Activated CD4-positive, alpha-beta memory T cell treated with anti-CD3 and anti-CD28 coated beads, Interleukin-2, amount 10 ng/mL, durations not matched to agents 7 days and 5 days (primary cell): ENCODE measurements at places on chromosomes 2 and 18. TPM values are rescaled to one million over a fixed set of nuclear protein-coding genes. Genes with fewer than 3 reads are reported as not detected.

Gene LYG2
- total RNA-seq, result not detected

Gene CPO
- not detected for total RNA-seq

Gene ZNF521
- total RNA-seq, result not detected

Gene UNC80
- total RNA-seq, result not detected

Gene NGEF
- 0.48 TPM for total RNA-seq

Gene ALPI
- total RNA-seq, result not detected

Gene ZAP70
- total RNA-seq, result 283 TPM

Gene UGT1A4
- total RNA-seq, result not detected

Gene RPRM
- total RNA-seq, result not detected

Gene DSG2
- 0.13 TPM for total RNA-seq

Gene CHN1
- total RNA-seq, result 0.68 TPM

DNA sequence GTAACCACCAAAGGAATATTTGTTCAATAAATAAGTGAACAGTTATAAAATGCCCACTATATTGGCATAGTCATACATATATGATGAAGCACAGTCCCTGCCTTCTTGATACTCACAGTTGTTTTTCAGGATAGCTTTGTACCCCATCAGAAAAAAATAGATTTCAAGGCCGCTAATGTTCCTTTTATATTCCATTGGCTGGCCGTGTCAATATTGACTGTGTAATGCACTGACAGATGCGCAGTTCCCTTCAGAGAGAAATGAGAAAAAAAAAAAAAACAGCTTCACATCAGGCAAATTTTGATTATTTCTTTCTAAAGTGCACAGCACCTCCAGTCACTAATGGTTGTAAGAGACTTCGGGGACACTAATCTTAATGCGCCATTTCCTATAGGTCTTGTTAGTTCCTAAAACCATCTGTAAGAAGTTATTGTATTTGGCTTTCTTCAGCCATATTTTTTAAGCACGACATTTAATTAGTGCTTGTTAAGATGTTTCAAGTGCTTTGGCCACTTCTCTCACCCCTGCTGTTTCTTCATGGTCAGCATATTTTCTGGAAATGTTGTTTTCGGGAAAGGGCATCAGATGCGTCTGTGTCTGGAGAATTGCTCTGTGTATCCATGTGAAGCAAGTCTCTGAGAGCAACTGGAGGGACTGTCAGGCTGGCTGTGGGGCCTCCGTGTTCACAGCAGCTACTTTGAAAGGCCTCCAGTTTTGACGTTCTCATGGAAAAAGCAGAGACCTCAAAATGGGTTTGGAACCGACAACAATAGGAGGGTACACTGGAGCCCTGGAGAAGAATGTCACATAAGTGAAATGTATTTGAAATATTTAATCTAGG is 378.3 kb downstream of the MTX2 start:
- peaks cover 62% of the 10 kb centered on the region for H3K27me3 ChIP-seq
- H3K36me3 ChIP-seq, result no peaks in the 10 kb centered on the region

DNA sequence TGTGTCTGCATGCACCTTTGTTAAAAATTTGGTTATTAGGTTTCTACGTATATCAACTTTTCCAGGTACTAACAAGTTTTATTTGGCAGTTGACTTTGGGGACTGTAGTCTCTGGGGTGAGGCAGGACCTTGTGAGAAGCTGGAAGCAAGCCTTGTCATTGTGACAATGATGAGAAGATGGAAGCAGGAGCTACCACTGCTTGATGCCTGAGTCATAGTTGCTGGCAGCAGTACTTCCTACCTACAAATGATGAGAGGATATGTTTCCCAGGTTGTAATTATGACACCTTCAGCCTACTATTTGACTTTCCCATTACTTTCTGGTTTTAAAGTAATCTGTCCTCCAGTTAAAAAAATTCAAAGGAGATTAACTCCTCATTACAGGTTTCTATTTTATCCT is 516.3 kb downstream of the NRXN1 start:
- H3K27me3 ChIP-seq, result no peaks in the 10 kb centered on the region
- no peak for DNase-seq
- H3K4me1 ChIP-seq, result no peaks in the 10 kb centered on the region

- H3K27me3 ChIP-seq, result peaks cover 48% of the 10 kb centered on the region
- no peak for DNase-seq
- no peaks in the 10 kb centered on the region for H3K36me3 ChIP-seq
- no peak overlapping the region for H3K27ac ChIP-seq
Measured at GRCh38 chr2:74439803-74440377, 1.8 kb downstream of the RTKN start.

DNA sequence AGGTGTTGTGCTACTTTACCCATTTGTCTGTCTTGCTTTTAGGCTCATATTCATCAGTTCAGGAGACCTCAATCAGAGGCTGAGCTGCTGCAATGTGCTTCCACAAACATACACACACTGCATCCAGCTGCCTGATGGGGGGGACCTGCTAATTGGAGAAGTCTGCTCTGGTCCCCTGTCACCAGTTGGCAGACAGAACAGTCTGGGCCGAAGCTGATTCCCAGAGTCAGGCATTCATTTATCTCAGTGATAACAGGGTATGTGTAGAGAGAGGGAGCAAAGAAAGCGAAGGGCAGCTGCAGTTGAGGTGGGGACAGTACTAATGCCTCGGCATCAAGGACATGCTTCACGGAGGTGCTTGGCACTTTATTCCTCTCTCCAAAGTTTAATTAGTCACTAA is 584.3 kb upstream of the PIK3C3 start:
- no peaks in the 10 kb centered on the region for H3K36me3 ChIP-seq
- DNase-seq, result no peak
- H3K27ac ChIP-seq, result no peak overlapping the region
- no peak overlapping the region for H3K4me3 ChIP-seq
- H3K27me3 ChIP-seq, result no peaks in the 10 kb centered on the region
- no peaks in the 10 kb centered on the region for H3K4me1 ChIP-seq

GRCh38 chr18:36706134-36706881 is 122.5 kb downstream of the TPGS2 start:
- H3K4me3 ChIP-seq, result no peak overlapping the region
- H3K27ac ChIP-seq, result no peak overlapping the region
- no peak for DNase-seq
- no peaks in the 10 kb centered on the region for H3K4me1 ChIP-seq
- H3K36me3 ChIP-seq, result no peaks in the 10 kb centered on the region
- H3K27me3 ChIP-seq, result peaks cover 2% of the 10 kb centered on the region

DNA sequence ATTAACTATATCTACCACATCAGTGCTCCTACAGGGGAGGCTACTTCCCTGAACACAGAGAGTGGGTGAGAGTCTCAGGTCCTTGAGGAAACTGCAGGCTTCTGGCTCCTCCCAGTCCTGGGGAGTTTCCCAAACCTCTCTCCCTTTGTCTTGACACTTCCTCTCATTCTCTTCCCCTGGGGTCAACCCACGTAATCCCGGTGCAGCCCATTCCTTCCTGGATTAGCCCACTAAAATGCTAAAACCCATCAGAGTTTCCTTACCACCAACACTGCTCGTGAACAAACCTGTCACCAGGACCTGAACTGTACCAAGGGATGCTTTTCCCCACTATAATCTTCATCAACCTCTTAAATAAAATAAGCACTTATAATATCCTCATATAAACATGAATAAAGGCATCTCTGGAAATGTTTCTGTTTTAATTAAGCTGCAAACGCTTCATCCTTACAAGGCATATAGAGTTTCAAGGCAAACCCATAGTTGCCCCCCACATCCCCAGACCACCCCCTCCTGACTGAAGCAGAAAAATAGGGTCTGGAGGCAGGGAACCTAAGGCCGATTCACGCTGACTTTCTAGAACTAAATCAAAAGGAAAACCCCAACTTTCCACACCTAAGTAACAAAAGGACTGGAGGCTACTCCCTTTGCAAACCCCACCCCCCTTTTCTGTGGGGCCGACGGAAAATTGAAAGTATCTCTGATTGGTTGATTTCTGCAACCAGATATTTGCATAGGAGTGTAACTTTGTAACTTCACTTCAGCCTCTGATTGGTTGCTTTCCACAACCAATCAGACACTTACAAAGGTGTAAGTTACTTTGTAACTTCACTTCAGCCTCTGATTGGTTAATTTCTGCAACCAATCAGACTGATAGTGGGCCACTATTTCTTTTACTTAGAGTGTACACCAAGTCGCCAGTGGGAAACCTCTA is 19.0 kb downstream of the TMSB10 start:
- DNase-seq, result peak; percentile 85
- H3K27me3 ChIP-seq, result no peaks in the 10 kb centered on the region
- H3K27ac ChIP-seq, result peak overlapping the region; percentile 78
- peaks cover 6% of the 10 kb centered on the region for H3K36me3 ChIP-seq
- peak overlapping the region; percentile 82 for H3K4me3 ChIP-seq
- H3K4me1 ChIP-seq, result peaks cover 47% of the 10 kb centered on the region

- peaks cover 4% of the 10 kb centered on the region for H3K4me1 ChIP-seq
- no peak overlapping the region for H3K4me3 ChIP-seq
- peak; percentile 50 for DNase-seq
Measured at GRCh38 chr2:68943581-68944568, 8.8 kb downstream of the GKN2 start.

GRCh38 chr2:232310696-232311095 is 67.9 kb upstream of the ALPP start:
- H3K4me1 ChIP-seq, result peaks cover 58% of the 10 kb centered on the region
- peak overlapping the region; percentile 83 for H3K27ac ChIP-seq
- H3K27me3 ChIP-seq, result no peaks in the 10 kb centered on the region
- peaks cover 28% of the 10 kb centered on the region for H3K36me3 ChIP-seq

DNA sequence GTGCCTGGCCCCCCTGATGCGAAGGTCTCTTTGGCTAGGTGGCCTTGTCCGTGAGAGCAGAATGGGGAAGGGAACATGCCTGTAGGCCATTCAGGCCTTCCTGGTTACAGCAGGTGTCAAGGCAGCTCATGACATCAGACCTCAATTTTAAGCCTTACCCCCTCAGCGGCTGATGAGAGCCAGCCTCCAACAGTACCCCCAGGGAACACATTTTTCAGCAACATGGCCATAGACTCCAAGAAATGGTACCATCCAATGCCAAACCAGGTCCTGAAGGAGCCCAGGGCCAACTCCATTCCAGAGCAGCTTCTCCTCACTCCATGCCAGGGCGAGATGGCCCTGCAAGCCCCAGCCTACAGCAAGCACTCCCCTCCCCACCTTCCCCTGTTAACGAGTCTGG is 199.2 kb downstream of the SMAD2 start:
- no peaks in the 10 kb centered on the region for H3K4me1 ChIP-seq
- no peak for DNase-seq
- H3K4me3 ChIP-seq, result no peak overlapping the region
- H3K27me3 ChIP-seq, result peaks cover 14% of the 10 kb centered on the region
- no peaks in the 10 kb centered on the region for H3K36me3 ChIP-seq
- H3K27ac ChIP-seq, result no peak overlapping the region

DNA sequence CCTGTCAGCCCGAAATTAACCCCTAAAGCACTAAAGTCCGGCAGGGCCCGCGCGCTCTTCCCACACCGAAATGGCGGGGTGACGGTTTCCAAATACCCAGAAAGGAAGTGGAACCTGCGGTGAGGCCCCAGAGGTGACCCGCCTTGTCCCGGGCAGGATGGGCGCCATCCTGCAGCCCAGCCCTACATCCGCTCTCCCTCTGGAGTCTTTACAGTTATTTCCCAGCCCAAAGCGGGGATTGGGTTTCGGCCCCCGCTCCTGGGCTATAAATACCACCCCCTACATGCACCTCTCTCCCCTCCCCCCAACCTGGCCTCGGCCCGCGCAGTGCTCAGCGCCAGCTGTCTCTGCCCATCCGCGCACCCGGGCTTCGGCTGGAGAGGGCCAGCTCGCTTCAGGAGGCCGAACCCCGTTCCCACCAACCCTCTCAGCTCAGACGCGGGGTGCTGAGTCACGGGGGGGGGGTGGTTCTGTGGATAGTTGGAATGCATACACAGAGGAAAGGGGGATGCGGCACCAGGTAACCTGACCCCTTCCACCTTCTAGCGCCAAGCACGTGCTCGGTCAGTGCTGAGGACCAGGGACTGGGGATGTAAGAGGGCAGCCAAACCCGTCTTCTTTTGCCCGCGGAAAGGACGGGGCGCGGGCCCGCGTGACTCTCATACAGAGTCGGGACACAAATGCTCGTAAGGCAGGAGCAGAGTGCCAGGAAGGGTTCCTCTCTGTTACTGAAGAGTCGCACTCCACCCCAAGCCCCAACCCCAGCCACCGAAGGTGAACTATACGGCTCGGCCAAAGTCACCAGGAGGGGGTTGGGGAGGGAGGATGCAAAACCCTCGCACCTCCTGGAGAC is at the start of gene TUBA4B:
Gene TUBA4B, plus strand, starts transcription at position 344 of the 853 bp plus-strand sequence. Its CDS starts 165 bp downstream, at position 509.
- H3K27ac ChIP-seq, result peak within 1 kb of the TSS; percentile 81
- no peaks in the 10 kb centered on the region for H3K27me3 ChIP-seq
- peaks cover 53% of the 10 kb centered on the region for H3K36me3 ChIP-seq
- DNase-seq, result peak; percentile 78
- H3K4me3 ChIP-seq, result peak within 1 kb of the TSS; percentile 100

GRCh38 chr2:175169191-175169590 is 1.2 kb upstream of the ATF2 start:
- no peak for DNase-seq
- peak overlapping the region; percentile 61 for H3K27ac ChIP-seq
- no peaks in the 10 kb centered on the region for H3K27me3 ChIP-seq
- peaks cover 36% of the 10 kb centered on the region for H3K36me3 ChIP-seq

DNA sequence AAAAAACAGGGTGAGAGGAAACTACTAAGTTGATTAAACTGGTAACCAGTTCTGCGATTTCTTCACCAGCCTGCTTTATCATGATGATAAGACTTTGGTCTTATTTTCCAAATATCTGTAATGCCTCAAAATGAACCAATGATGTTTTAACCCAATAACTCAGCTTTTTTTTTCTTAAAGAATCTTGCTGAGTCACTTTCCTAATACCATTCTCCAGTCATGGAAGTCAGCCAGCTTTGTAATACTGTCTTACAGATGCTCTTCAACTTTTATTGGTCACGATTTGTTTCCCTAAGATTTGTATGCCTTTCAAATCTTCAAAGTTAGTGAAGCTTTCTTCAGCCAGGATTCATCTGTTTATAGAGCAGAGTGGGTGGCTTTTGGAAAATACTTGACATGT is 47.7 kb upstream of the SMIM21 start:
- no peaks in the 10 kb centered on the region for H3K4me1 ChIP-seq
- no peak for DNase-seq
- no peak overlapping the region for H3K4me3 ChIP-seq
- no peaks in the 10 kb centered on the region for H3K36me3 ChIP-seq

GRCh38 chr2:175103191-175103590 is 64.8 kb downstream of the ATF2 start:
- no peak for DNase-seq
- no peaks in the 10 kb centered on the region for H3K27me3 ChIP-seq
- no peak overlapping the region for H3K27ac ChIP-seq

DNA sequence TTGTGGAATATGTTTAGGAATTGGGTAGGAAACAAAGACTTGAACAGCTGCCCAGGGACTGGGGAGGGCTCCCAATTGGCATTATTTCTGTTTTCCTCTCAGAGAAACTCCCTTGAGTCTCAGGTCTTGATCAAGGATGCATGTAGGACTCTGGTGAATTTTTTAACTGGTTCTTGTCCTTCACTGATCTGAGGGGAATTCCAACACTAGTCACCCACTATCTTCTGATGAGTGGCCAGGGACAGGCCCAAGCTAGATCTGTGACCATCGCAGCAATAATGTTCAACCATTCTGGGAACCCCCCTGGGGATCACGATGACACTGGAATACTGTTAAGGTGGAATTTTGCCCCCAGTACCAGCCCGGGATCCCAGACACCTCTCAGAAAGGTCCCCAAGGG is 132.0 kb downstream of the SH3BP4 start:
- no peaks in the 10 kb centered on the region for H3K4me1 ChIP-seq
- no peak overlapping the region for H3K4me3 ChIP-seq
- H3K36me3 ChIP-seq, result no peaks in the 10 kb centered on the region

GRCh38 chr2:168006498-168006897 is 240.9 kb downstream of the STK39 start:
- no peak overlapping the region for H3K27ac ChIP-seq
- H3K36me3 ChIP-seq, result peaks cover 36% of the 10 kb centered on the region
- no peak overlapping the region for H3K4me3 ChIP-seq
- peaks cover 15% of the 10 kb centered on the region for H3K4me1 ChIP-seq
- no peak for DNase-seq

- peaks cover 78% of the 10 kb centered on the region for H3K27me3 ChIP-seq
- no peak for DNase-seq
- no peaks in the 10 kb centered on the region for H3K36me3 ChIP-seq
- no peak overlapping the region for H3K27ac ChIP-seq
- H3K4me1 ChIP-seq, result peaks cover 2% of the 10 kb centered on the region
Measured at GRCh38 chr2:26561376-26561775, 79.8 kb downstream of the CIB4 start.
